Stimulated activated CD4-positive, alpha-beta T cell treated with anti-CD3 and anti-CD28 coated beads, Interleukin-15, amount 100 ng/mL, for 24 hours (primary cell): ENCODE measurements at places on chromosomes 5 and 9.
A peak's percentile ranks its signal among the peaks of the same experiment; 100 is the strongest.

GRCh38 chr5:33180900-33181299, 259.9 kb upstream of the TARS1 start:
- no peak for DNase-seq

GRCh38 chr9:133727876-133728441, 10.2 kb downstream of the SARDH start:
- DNase-seq: no peak

- no peak for DNase-seq
Measured at GRCh38 chr5:134171972-134172371, 4.8 kb downstream of the SKP1 start.

DNA sequence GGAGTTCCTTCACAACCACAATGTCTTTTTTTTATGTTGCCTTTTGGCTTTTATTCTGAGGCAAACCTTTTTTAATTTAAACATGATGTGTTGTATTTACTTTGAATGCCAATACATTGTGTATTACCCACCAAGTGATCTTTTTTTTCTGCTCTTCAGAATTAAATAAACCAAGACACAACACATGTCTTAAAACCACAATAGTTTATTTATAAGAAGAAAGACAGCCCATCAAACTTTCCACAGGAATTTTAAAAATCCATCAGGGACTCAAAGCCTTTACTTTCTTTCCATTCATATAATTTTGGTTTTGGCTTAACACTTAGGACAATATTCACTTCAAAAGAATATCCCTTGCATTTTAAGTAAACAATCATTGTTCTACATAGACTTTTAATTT, 321.8 kb upstream of the MEF2C start:
- DNase-seq: no peak

DNA sequence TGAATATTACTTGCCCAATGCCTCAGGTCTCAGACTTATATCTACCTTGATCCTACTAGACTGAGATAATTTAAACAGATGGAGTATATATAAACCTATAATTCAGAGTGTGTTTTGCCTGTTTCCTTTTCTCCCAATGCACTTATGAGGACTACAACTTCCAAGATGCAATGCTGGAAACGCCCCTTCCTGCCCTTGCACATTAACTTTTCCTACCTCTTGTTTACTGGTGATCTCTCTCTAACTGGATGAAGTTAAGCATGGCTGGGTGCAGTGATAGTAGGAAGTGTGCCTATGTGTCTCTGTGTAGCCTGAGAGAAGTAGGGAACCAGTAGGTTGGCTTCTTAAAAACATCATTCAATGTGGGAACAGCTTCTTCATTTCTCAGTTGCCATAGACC, 115.2 kb downstream of the SVEP1 start:
- no peak for DNase-seq

DNA sequence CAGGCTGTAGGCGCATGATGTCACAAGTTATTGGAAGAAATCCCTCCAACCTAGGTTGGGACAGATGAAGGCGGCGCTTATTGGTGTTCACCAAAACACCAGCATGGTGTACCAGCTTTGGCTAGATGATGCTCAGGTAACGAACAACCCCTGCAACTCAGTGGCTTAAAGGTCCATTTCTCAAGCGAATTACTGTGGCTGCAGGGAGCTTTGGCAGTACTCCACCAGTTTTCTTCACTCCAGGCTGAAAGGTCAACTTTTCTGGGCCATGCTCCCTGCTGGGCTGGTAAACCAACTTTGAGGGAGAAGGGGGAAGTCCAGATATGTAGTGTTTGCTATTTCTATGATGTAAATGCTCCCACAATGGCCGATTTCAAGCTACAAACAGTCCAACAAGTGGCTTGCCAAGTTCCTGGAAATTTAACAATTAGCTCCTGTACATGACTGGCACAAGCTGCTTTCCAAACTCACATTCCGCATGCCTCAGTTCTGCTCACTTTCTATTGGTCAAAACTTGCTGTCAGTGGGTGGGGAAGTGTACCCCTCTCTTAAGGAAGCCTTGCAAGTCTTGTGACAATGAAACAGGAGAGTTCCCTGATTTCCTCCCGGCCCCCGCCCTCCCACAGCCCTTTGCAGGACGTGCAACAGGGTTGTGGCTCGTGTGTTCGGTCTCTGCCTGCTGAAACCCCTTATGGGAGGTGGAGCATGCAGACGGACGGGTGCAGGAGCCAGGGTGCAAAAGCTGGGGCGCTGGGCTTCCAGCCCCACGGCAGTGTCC, 588 bp upstream of the ZBED3 start:
- DNase-seq: no peak

DNA sequence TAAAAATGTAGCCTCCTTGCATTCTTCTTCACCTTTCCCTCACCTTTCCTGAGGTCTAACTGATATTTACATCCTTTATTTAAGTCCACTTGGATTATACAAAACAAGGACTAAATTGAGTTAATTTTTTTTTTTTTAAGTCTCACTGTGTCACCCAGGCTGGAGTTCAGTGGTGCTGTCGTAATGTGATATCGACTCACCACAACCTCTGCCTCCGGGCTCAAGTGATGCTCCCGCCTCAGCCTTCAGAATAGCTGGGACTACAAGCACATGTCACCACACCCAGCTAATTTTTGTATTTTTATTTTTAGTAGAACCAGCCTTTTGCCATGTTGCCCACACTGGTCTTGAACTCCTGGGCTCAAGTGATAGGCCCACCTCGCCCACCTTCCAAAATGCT, 195.3 kb downstream of the BNC2 start:
- DNase-seq: no peak

GRCh38 chr9:18379073-18379811, 94.7 kb upstream of the ADAMTSL1 start:
- no peak for DNase-seq

DNA sequence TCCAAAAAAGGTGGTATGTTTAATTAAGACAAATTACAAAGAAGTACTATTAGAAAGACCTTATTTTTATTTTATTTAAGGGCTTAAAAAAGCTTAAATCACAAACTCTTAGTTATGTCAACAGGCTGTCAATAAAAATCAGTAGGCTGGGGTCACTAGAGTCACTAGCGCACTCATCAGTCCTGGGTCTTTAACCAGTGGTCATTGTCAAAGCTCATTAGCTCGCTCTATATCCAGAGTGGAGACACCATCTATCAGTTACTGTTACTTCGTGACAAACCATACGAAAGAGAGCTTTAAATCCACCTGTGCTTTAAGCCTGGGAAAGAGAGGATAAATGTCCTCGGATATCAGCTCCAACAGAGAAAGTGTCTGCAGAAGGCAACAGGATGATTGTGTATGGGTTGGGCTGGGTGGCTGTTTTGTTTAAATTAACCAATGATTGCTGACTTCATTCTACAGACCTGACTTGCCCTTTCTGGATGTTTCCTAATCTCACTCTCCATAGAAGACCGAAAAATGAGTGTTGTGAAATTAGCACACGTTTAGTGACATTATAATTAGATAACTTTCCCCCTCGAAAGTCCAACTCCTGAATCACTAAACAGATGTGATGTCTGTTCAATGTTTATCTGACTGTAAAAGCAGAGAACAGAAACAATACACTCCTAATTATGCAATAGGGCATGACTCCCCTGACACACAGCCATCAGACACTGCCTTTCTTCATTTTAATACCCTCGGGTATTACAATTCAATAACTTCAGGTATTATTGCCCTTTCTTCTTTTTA, 123.6 kb upstream of the TNPO1 start:
- DNase-seq: no peak

GRCh38 chr5:93611976-93612854, 29.2 kb downstream of the NR2F1 start:
- DNase-seq: peak; percentile 11

- DNase-seq: no peak
Measured at GRCh38 chr9:130731355-130731754, 37.8 kb downstream of the EXOSC2 start.

- peak; percentile 21 for DNase-seq
Measured at GRCh38 chr9:19946441-19947109, 157.7 kb upstream of the SLC24A2 start.

- peak; percentile 63 for DNase-seq
Measured at GRCh38 chr9:114611516-114612271, 603 bp downstream of the TMEM268 start.

DNA sequence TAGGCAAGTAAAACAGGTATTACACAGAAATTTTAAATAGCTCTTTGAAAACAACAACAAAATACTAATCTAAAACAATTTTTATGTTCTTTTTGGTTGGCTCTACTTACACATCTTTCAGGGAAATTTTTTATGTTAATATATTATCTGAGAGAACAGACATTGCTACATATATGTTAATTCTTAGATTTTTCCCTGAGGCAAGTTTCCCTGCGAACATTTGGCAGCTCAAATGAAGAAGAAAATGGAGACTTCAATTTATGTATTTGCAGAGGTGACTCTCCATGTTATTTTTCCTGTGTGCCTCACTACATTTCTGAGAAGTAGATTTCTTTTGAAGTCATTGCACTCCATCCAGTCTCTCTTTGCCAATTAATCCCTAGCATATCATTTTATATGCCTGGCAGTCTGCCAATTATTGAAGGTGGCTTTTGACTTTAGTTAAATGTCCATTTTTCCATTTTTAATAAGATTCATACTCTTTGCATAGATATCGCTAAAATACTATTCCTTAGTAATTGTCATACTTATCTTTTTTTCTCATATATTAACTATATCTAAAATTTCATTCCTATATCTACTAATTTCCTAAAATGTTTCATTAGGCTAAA, 908.2 kb upstream of the CDH10 start:
- DNase-seq: no peak

- DNase-seq: no peak
Measured at GRCh38 chr5:170307575-170308465, 10.2 kb upstream of the LCP2 start.

DNA sequence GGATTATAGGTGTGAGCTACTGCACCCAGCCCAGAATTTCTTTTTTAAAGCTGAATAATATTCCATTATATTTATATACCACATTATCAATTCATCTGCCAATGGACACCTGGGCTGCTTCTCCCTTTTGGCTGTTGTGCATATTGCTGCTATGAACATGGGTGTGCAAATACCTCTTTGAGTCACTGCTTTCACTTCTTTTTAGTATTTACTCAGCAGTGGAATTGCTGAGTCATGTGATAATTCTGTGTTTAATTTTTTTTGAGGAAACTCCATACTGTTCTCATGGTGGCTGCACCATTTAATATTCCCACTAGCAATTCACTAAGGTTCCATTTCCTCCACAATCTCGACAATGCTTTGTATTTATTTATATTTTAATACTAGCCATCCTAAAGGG, 36.1 kb upstream of the KIF4B start:
- DNase-seq: no peak

GRCh38 chr9:68750786-68751185, 45.7 kb downstream of the PIP5K1B start:
- DNase-seq: no peak

- DNase-seq: no peak
Measured at GRCh38 chr5:27911216-27911615, 872.8 kb upstream of the CDH9 start.

- DNase-seq: peak; percentile 12
Measured at GRCh38 chr5:148374690-148375360, 8.9 kb upstream of the FBXO38 start.

- DNase-seq: no peak
Measured at GRCh38 chr5:64622991-64623390, 67.3 kb upstream of the SHISAL2B start.

DNA sequence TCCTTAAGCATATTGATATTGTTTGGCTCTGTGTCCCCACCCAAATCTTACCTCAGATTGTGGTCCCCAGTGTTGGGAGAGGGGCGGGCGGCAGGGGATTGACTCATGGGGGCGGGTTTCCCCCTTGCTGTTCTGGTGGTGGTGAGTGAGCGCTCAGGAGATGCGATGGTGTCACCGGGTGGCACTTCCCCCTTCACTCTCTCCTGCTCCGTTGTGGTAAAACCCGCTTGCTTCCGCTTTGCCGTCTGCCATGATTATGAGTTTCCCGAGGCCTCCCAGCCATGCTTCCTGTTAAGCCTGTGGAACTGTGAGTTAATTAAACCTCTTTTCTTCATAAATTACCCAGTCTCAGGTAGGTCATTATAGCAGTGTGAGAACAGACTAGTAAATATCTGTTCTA, 229.1 kb downstream of the IRX2 start:
- no peak for DNase-seq

DNA sequence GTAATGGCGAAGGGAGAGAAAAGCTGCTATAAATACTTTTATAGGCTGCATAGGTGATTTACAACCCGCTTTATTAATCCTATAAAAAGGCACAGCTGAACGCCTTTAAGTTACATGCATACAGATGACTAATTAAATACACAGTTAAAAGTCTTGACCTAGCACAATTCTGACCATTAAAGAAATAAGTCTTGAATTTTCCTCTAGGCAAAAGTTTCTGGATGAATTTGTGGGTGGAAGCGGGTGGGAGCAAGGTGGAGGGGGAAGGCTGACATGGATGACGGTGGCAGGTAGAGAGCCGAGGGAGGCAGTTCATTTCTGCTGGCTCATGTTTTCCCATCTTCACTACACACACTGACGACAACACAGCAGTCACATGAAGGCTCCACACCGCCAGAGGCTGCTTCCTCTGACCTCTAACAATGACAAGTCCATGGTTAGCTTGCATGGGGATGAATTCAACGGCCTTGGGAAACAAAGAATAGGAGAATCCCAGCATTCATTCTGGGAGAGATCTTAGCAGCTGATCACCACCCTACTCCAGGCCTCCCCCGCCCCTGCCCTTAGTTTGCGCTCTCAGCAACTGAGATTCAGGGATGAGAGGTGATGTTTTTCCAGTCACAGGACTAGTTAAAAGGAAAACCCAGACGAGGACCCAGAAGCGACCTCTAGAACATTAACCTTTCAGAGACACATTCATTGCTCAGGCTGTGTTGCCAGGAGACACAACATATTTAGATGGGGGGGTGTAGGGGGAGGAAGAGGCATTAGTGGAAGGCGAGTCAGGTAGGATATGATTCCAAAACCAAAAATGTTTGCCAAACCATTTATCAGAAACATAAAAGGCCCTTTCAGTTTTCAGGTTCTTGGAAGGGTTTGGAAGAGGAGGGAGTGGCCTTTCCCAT, 329.3 kb downstream of the PIK3R1 start:
- DNase-seq: no peak

- DNase-seq: no peak
Measured at GRCh38 chr5:78360674-78360923, 182 bp downstream of the SCAMP1 start.

DNA sequence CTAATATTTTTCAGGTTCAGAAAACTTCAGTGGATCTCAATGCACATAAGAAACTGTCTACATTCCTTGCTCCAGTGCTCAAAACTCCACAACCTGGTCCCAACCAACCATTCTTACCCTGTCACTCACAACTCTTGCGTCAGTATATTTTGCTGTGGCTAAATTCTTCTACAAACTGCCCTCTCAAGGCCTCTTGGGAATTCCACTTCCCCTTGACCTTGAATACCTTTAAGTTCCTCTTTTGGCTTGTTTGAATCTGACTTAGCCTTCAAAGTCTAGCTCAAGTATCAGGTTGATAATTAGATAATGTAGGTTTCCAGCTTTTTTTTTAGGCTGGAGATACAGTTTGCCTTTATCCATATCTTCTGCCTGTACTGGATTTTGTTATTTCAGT, 128.3 kb downstream of the SLF1 start:
- DNase-seq: no peak
